Liver (tissue), 10 donors: ENCODE measurements at places on chromosomes 11 and 22. TPM values are rescaled to one million over a fixed set of nuclear protein-coding genes. Genes with fewer than 3 reads are reported as not detected.

DNA sequence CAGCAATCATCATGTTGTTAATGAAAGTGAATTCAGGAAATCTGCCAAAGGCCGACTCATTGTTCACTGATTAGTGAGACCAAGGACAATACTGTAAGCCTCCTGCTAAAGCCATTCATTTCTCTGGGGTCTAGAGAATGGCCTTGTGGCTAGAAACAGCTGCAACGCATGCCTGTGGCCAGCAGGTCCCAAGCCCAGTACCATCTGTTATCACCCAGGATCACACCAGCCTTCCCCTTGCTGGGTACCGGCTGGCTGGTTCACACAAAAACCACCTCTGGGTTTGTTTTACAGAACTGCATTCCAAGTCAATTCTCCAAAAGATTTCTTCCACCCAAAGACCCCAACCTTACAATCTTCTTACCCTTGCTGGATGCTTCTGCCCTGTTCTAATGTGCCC lies 1.1 kb downstream of the PLAAT5 start:
- H3K4me3 ChIP-seq = no peak overlapping the region
- no peak for DNase-seq
- no peaks in the 10 kb centered on the region for H3K27me3 ChIP-seq
- no peak overlapping the region for H3K27ac ChIP-seq
- H3K36me3 ChIP-seq = no peaks in the 10 kb centered on the region

PRMT3 gene
- total RNA-seq = 15.8 TPM

OR52E2 gene
- total RNA-seq = not detected

DNA sequence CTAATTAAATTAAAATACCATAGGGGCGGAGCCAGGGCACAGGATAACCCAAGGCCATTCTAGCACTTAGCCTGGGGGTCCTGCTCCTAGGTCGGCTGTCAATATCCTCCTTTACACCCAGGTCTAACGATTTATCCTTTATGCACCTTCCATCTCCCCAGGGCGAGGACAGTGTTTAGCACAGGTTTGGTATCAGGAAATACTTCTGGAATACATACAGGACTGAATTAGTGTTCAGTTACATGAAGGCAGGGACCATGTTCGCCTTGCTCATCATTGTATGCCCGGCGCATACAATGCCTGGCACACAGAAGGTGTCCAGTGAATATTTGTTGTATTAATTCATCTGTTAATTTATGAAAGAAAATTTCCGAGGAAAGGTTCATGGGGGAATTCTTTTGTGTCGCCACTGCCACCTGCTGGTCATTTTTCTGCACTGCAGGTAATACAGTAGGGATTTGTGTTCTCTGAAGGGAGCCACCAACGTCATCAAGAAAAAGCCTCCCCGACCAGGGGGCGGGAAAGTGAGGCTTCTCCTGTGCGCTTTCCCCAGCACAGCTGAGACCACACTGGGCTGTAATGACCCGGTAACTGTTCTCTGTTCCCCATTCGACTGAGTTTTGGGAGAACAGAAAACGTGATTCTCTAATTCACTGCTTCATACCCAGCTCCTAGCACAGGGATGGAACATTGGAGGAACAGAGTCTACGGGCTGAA lies 68.7 kb upstream of the ASPHD2 start:
- H3K27ac ChIP-seq = no peak overlapping the region
- H3K27me3 ChIP-seq = peaks cover 2% of the 10 kb centered on the region
- peak overlapping the region; percentile 4 for H3K4me3 ChIP-seq
- H3K4me1 ChIP-seq = peaks cover 3% of the 10 kb centered on the region
- no peaks in the 10 kb centered on the region for H3K36me3 ChIP-seq

DNA sequence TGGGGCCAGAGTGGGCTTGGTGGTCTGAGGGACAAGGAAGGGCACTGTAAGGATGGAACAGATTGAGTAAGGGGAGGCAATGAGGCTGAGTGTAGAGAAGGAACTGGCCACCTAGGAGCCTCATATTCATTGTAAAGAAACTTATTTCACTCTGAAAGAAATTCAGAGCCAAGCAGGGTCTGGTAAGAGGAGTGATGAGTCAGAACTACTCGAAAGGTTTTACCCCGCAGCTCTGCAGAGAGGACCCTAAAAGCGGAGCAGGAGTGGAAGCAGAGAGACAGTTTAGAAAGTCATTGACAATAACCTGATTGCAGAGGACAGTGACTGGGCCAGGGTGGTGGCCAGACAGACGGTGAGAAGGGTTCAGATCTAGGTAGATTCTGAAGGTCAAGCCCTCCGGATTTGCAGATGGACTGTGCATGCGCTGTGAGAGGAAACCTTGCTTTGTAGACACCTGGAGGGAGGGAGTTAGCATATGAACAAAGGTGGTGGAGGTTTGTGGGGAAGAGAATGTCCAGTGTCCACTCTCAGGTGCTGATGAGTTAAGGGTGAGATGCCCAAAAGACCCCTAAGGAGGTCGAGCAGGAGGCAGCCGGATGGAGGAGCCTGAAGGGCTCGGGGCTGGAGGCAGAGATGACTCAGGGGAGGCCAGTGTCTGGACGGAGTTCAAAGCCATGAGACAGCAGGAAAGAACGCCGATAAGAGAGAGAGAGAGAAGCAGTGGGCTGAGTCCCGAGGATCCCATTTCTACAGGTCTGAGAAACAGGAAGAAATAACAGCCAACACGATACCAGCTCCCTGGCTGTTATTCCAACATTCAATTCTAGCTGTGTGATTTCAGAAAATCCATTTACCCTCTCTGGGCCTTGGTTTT lies 546.0 kb downstream of the BRD1 start:
- H3K27ac ChIP-seq = no peak overlapping the region
- H3K4me3 ChIP-seq = no peak overlapping the region
- H3K36me3 ChIP-seq = no peaks in the 10 kb centered on the region
- H3K27me3 ChIP-seq = no peaks in the 10 kb centered on the region
- no peak for DNase-seq

GRCh38 chr11:27095887-27096286 lies 55.3 kb downstream of the BBOX1 start:
- peaks cover 36% of the 10 kb centered on the region for H3K4me1 ChIP-seq
- H3K27me3 ChIP-seq = no peaks in the 10 kb centered on the region
- no peak for DNase-seq
- H3K27ac ChIP-seq = no peak overlapping the region
- H3K36me3 ChIP-seq = no peaks in the 10 kb centered on the region

GRCh38 chr11:66875378-66875777 lies 18.5 kb downstream of the LRFN4 start:
- H3K4me1 ChIP-seq = peaks cover 35% of the 10 kb centered on the region
- peaks cover 7% of the 10 kb centered on the region for H3K36me3 ChIP-seq
- no peak for DNase-seq
- H3K4me3 ChIP-seq = no peak overlapping the region
- no peaks in the 10 kb centered on the region for H3K27me3 ChIP-seq

DNA sequence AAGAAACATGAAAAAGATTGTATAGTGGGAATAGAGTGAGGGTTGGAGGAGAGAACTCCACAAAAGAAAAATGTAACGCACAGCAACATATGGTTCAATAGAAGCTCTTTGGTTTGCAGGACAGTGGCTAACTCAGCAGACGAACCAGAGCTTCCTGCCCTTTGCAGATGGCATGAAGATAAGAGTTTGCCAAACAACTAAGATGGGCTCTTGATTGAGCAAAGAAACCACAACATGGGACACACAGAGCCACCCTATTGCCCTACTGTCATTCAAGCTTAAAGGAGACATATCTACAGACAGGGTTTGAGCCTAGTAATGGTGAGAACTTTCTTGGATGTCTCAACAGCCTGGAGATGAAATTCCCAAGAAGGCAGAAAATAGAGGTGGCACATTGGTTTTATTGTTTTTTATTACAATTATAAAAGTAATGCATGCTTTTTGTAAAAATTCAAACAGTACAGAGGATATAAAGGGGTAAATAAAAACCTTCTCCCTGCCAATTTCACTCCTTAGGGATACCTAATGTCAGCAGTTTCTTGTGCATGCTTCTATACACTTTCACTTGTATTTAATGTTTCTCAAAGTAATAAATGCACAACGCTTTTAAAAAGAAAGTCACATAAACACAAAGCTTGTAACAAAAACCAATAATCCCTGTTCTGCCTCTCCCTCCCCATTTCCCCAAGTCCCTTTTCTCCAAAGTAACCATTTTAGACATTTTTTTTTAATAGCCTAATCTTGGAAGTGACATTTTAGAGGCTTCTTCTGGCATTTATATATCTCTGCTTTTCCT lies 63.7 kb downstream of the COPB1 start:
- H3K4me3 ChIP-seq = no peak overlapping the region
- H3K4me1 ChIP-seq = no peaks in the 10 kb centered on the region
- no peaks in the 10 kb centered on the region for H3K27me3 ChIP-seq
- DNase-seq = no peak
- no peaks in the 10 kb centered on the region for H3K36me3 ChIP-seq

DNA sequence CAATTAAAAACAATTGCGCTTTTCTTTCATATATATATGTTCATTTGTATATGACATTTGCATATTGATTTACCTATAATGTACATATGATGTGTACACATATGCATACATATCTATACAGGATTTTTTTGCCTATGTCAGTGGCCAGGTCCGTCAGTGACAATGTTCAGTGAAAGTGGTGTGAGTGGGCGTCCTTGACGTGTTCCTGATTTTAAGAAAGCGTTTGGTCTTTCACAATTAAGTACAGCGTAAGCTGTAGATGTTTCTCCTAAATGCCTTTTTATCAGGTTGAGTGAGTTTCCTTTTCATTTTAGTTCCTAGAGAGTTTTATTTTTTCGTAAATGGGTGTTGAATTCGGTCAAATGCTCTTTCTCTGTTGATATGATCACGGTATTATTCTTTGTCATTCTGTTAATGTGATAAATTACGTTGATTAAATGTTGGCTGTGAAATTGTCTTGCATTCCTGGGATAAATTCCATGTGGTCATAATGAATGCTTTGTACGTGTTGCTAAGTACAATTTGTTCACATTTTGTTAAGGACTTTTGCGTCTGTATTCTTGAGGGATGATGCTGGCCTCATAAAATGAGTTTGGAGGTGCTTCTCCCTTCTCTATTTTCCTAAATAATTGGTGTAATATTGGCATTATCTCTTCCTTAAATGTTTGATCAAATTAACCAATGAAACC lies 10.6 kb upstream of the GNB1L start:
- H3K4me1 ChIP-seq = no peaks in the 10 kb centered on the region
- H3K4me3 ChIP-seq = no peak overlapping the region
- H3K27me3 ChIP-seq = no peaks in the 10 kb centered on the region

GRCh38 chr11:123526027-123526805 lies 96.1 kb downstream of the GRAMD1B start:
- H3K36me3 ChIP-seq = no peaks in the 10 kb centered on the region
- DNase-seq = no peak
- no peaks in the 10 kb centered on the region for H3K4me1 ChIP-seq
- H3K4me3 ChIP-seq = no peak overlapping the region
- no peak overlapping the region for H3K27ac ChIP-seq

UPK3A gene
- not detected for total RNA-seq

GRCh38 chr22:31305194-31305593 lies 12.9 kb upstream of the PIK3IP1 start:
- H3K4me1 ChIP-seq = no peaks in the 10 kb centered on the region
- H3K27ac ChIP-seq = no peak overlapping the region
- H3K4me3 ChIP-seq = no peak overlapping the region
- H3K36me3 ChIP-seq = no peaks in the 10 kb centered on the region
- no peak for DNase-seq
- H3K27me3 ChIP-seq = no peaks in the 10 kb centered on the region

PANX2 gene
- total RNA-seq = 0.56 TPM

GRCh38 chr22:17079572-17079971 lies 5.2 kb upstream of the IL17RA start:
- H3K36me3 ChIP-seq = no peaks in the 10 kb centered on the region
- H3K4me1 ChIP-seq = peaks cover 7% of the 10 kb centered on the region
- no peak overlapping the region for H3K27ac ChIP-seq
- H3K4me3 ChIP-seq = no peak overlapping the region
- no peaks in the 10 kb centered on the region for H3K27me3 ChIP-seq

KLHL35 gene
- 0.42 TPM for total RNA-seq

DNA sequence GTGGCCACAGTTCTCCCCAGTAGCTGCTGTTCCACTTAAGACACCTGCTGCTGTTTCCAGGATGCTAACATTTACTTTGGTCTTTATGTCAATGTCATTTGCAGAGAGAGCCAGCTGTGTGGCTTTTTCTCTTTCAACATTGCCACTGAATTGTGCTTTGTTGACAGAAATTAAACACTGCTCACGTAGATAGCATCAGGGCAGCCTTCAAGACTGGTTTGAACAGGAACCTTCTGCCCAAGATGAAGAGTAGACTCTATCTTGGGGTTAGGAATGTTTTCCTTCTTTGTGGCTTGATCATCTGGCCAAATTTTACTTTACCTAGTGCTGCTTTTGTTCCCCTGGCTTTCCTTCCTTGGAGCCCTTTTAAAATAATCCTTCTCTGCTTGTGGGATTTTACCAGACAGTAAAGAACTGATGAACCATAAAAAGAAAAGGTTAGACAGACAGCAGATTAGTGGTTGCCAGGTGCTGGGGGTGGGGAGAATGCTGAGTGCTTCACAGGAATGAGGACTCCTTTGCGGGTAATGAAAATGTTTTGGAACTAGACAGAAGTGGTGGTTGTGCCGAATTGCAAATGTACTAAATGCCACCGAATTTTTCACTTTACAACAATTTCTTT lies 22.7 kb upstream of the XBP1 start:
- peak overlapping the region; percentile 1 for H3K27ac ChIP-seq
- no peak overlapping the region for H3K4me3 ChIP-seq
- H3K4me1 ChIP-seq = peaks cover 49% of the 10 kb centered on the region
- H3K27me3 ChIP-seq = no peaks in the 10 kb centered on the region
- no peak for DNase-seq

CHORDC1 gene
- 22.4 TPM for total RNA-seq

PATE4 gene
- total RNA-seq = not detected

CECR2 gene
- total RNA-seq = 9.7 TPM

CREB3L1 gene
- total RNA-seq = 0.17 TPM

DNA sequence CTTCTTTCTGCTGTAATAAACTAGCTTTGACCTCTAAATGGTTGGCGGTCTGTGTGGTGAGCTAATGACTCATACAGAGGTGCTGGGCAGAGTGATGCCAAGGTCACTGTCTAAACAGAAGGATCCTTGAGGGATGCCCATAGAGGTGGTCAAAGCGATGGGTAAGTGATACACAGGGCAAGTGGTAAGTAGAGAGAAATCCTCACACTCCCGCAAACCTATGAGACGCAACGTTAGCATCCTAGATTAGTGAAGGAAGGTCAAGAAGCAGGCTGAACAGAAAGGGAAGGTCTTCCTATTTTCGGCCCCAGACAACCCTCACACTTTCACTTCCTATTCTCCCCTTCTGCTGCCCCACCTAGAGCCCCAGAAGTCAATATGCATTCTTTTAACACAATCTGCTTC lies 65.6 kb upstream of the SESN3 start:
- no peaks in the 10 kb centered on the region for H3K36me3 ChIP-seq
- DNase-seq = no peak
- no peaks in the 10 kb centered on the region for H3K27me3 ChIP-seq
- no peaks in the 10 kb centered on the region for H3K4me1 ChIP-seq
- no peak overlapping the region for H3K4me3 ChIP-seq
